ENCODE measurements at places on chromosomes 1 and 21.

- DNase-seq: no peak
Observed at GRCh38 chr1:231248778-231249177, 7.8 kb downstream of the GNPAT start.

DNA sequence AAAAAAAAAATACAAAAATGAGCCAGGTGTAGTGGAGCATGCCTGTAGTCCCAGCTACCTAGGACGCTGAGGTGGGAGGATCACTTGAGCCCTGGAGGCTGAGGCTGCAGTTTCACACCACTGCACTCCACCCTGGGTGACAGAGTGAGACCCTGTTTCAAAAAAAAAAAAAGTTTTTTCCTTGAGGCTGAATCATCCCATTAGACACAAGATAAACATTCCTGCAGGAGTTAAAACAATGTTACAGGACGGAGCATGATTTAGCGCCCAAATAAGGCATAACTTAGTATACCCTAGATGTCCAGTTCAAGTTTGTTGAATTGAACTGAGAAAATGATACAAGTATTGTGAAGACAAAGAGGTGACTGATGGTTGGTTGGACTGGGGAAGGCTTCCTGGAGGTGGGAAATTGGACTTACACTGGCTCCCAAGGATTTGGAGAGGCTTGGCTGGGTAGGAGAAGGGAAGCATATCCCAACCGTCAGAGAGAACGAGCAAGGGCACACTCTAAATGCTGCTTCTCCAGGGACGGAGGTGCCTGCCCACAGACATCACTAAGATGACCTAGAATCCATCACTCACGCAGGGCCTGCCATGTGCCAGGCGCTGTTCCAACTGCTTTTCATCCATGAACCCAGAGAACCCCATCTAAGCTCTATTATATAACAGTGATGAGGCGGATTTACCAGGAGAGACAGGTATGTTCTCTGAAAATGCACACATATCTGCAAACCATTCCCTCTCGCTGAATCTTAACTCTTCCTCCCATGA is 610.6 kb downstream of the KIF26B start:
- no peak for DNase-seq

DNA sequence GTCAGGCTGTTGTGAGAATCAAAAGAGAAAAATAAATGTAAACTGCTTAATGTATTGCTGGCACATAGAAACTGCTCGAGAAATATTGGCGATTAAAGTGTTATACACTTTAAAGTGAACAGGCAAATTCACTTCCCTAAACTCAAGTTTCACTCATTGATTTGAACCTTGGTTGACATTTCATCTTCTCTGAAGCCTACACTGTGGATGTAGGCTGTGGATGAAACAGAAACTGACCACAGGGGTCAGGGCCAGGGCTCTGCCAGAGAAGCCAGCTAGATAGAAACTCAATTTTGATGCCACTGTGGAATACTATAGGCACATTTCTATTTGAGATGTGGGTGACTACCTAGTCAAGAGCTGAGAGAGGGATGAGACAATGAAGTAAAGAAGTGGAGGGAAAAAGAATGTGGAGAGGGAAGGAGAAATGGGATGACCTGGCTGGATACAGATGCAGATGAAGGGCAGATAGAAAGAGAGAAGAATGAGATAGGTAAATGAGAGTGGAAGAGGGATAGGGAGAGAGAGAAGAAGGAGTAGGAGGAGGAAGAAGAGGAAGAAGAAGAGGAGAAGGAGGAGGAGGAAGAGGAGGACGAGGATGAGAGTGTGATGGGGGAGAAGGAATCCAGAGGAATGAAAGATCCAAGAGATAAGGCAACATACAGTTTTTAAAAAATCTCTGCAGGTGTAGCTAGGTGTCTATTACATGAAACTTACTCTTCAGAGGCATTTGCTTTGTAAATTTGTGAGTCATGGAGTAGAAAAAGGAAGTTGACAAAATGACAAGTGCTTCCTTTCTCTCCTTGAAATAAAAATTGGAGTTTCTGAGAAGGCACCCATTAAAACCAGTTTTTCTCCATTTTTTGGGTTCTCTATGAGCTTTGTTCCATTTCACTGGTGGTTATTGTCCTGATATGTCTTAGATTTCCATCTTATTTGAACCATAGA is 17.4 kb upstream of the CD1D start:
- no peak for DNase-seq

- DNase-seq: no peak
Observed at GRCh38 chr1:173168941-173169340, 38.2 kb downstream of the TNFSF4 start.

DNA sequence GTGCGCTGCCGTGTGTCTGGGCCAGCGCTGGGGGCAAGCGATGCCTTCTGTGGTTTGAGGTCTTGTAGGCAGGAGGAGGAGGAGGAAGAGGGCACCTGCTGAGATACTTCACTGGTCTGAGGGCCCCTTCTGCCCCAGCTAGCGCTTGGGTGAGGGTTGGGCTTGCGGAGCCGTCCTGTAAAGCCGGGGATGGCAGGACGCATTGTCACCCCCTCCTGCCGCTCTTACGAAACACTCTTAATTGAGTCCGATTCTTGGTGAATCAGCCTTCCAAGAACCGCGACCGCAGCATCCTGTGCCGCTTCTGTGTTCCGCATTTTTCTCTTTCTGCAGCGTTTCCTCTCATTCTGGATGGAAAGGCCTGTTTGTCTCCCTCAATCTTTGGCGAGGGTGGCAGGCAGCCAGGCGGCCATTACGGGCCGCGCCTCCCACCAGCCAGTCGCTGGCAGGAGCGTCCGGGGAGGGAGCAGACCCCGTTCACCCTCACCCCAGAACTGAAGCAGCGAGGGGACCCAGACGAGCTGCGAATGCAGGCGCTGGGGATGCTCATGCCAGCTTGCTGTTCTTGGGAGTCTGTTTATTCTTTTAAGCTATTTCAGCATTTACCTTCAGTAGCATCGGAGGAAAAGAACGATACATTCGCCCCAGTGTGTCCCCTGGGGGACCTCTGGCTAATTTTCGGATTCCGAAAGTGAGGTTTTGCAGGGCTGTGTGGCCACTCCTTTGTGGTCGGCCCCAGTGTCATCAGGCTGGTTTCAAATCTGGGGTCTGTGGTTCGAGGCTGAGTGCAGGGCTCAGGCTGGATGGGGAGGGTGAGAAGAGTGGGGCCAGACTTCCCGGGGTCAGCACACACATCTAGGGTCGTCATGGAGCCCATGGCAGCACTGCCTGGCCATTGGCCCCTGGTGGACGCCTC is 62.7 kb downstream of the SKI start:
- DNase-seq: peak; percentile 79

GRCh38 chr1:243595527-243596210 is 254.4 kb downstream of the AKT3 start:
- no peak for DNase-seq

- DNase-seq: no peak
Observed at GRCh38 chr1:246372559-246372958, 134.5 kb downstream of the SMYD3 start.

DNA sequence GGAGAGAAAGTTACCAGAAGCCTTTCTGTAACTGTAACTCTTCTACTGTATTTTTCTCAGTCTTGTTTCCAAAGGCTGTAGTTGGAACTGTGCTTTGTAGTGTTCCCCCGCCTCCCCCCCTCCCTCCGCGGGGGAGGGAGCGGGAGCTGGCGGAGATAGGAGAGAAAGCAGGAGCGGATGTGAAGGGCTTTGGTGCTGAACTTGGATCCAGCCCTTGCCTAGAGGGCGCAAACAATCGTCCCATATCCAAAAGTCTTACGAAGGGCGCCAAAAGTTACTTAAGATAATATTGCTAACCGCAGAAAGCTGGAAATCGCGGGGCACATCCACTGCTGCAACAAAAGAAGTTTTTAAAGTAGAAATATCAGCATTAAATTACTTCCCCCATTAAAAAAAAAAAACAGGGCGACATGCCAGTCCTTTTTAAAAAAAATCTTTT is 2.4 kb upstream of the NFIA start:
- DNase-seq: no peak
